ENCODE measurements at places on chromosomes 1 and 21. TPM values are rescaled to one million over a fixed set of nuclear protein-coding genes. Genes with fewer than 3 reads are reported as not detected.

Gene COL6A1
- 139 TPM for total RNA-seq

Gene EFNA4
- total RNA-seq: 1.6 TPM

Gene PKLR
- total RNA-seq: not detected

Gene TESK2
- 4.7 TPM for total RNA-seq

Gene AQP10
- 0.93 TPM for total RNA-seq

Gene OR2L5
- not detected for total RNA-seq

Gene ANGPTL7
- 1.6 TPM for total RNA-seq

Gene GSTM1
- 26.8 TPM for total RNA-seq

Gene DNALI1
- 4.3 TPM for total RNA-seq

Gene PDC
- total RNA-seq: not detected

Gene NUDT4B
- not detected for total RNA-seq

Gene PPM1J
- 10.5 TPM for total RNA-seq

Gene IFI44L
- total RNA-seq: 4.2 TPM

GRCh38 chr1:61337981-61338848 is 255.9 kb downstream of the NFIA start:
- peak; percentile 74 for DNase-seq

DNA sequence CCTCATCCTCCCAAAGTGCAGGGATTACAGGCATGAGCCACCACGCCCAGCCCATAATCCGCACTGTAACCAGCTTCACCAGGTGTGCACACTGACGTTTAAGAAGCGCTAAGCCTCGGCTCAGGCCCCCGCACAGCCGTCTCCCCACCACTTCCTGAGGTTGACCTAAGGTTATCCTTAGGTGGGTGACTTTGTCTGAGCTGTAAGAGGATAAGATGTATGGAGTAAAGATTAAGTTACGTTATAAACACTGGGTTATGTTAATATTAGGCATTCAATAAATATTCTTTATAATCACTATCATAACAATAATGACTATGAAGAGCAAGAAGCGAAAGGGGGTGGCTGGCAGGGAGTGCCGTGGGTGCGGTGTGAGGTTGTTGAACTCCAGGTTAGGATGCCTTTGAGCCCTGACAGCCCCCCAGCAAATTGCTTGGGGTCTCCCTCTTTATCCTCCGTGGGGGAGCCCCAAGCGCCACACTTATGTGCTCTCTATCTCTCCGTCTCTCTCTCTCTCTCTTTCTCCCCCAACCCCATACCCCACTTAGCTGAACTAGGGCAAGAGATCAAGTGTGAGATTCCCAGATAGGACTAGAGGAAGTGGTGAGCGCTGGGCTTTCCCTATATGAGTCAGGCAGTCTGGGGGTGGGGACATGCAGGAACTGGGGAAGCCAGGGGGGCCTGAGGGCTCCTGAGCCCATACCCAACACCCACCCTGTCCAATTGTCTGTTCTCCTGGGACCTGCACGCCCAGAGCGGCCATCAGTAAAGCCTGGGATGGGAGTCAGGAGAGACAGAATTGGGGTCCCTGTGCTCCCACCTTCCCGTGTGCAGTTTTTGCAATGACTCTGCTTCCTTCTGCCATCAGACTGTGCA is 7.6 kb downstream of the EFHD2 start:
- peak; percentile 62 for DNase-seq

GRCh38 chr1:2356401-2356800 is 35.0 kb downstream of the MORN1 start:
- DNase-seq: no peak

DNA sequence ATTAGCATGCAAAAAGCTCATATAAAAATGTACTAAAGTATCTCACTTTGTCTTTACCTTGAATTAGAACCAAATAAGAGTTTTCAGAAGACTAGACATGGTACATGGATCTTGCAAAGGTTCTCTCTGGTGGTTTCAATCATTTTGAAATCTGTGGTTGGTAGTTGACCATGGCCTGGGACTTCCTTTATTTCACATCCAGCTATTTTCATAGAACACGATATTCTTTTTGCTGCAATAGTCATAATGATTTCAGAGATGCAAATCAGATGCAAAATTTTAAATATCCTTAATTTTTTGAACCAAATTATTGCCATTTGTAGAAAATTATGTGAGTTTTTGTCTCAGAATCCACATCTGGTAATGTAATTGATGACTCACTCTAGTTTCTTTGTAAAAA is 375.1 kb upstream of the ZP4 start:
- no peak for DNase-seq

- peak; percentile 65 for DNase-seq
Measured at GRCh38 chr1:85142753-85143152, 58.1 kb downstream of the SYDE2 start.

- no peak for DNase-seq
Measured at GRCh38 chr1:185245466-185245865, 71.6 kb downstream of the IVNS1ABP start.

DNA sequence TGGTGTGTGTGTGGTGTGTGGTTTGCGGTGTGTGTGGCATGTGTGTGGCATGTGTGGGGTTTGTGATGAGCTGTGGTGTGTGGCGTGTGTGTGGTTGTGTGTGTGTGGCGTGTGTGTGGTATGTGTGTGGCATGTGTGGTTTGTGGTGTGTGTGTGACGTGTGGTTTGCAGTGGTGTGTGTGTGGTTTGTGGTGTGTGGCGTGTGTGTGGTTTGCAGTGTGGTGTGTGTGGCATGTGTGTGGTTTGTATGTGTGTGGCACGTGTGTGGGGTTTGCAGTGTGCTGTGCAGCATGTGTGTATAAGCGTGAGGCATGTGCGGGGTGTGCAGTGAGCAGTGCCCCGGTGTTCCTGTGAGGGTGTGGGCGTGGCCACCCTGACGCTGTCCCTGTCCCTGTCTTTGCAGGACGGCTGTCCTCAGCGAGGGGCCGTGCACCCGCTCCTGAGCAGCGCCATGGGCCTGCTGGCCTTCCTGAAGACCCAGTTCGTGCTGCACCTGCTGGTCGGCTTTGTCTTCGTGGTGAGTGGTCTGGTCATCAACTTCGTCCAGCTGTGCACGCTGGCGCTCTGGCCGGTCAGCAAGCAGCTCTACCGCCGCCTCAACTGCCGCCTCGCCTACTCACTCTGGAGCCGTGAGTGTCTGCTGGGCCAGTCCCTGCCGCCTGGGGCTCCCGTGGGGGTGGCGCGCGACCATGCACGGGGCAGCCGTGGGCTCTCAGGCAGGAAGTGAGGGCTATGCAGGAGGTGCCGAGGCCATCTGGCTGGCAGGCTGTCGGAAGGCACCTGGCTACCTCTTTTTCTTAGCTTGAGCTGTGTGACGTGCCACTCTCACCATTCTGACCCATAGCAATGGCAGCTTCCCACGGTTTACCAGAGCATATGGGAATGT is 52.6 kb upstream of the TRAPPC10 start:
- DNase-seq: no peak

DNA sequence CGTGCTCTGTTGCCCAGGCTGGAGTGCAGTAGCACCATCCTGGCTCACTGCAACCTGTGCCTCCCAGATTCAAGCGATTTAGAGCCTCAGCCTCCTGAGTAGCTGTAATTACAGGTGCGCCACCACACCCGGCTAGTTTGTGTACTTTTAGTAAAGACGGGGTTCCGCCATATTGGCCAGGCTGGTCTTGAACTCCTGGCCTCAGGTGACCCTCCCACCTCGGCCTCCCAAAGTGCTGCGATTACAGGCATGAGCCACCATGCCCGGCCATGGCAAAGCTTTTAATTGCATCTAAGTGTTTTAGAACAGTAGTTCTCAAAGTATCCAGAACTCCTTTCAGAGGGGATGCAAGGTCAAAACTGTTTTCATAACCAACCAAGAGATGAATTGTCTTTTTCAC is 25.1 kb upstream of the IFNGR2 start:
- DNase-seq: no peak

DNA sequence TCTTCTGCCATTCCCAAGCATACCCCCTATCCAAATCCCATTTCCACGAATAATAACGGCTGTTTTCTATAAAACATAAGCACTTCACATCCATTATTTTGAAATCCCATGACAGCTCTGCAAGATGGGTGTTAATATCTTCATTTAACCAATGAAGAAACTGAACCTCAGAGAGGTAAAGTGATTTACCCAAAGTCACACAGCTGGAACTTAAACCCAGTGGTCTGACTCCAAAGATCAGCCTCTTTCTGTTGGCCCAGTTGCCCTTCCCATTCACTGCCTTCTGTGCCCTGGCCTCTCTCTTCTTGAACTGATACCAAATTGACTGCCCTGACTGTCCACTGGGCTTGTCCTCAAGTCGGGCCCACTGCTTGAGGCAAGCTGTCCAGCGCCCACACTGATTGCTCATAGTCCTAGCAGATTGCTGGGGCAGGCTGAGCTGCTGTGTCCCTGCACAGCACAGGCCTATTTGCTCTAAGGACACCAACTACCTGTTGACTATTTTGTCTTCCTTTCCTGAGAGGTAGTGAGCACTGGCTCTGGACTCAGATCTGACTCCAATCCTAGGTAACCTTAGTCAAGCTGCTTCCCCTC is 19.3 kb downstream of the TAL1 start:
- no peak for DNase-seq

- DNase-seq: no peak
Measured at GRCh38 chr1:201486187-201486586, 17.2 kb upstream of the PHLDA3 start.

GRCh38 chr1:28249866-28250295 is 9.4 kb upstream of the SESN2 start:
- no peak for DNase-seq

- no peak for DNase-seq
Measured at GRCh38 chr21:15839026-15839425, 109.2 kb downstream of the USP25 start.

DNA sequence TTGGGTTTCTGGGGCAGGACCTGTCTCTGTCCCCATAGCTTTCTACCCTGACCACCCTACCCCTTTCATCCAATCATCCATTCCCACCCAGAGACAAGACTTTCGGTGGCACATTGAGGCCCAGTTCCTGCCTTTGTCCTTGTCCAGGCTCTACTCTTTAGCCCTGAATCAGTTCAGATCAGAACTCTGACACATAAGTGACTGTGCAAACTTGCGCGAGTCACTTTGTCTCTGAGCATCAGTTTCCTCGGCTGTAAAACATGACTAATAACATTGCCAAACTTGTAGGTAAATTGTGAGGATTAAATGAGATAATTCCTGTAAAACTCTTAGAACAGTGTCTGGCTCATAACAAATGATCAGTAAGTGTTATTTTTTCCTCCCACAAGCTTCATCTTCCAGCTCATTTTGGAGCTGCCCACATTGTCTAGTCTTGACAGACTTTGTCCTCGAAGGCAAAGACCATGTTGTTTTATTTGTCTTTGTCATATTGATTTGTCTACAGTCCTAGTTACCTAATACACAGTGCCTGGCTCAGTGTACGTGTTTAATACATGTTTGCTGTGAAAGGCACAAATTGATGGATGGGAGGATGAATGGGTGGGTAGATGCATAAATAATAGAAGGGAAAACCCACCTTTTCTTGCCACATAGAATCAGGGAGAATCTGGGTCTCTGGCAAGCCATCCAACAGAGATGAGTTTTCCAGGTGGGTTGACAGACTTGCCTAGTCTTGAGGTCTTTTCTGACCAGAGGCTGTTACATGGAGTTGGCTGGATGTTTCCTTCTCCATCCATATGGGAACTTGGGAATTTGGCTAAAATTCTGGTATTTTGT is 262.9 kb downstream of the OMA1 start:
- DNase-seq: no peak

- DNase-seq: no peak
Measured at GRCh38 chr1:243595527-243596210, 254.4 kb downstream of the AKT3 start.

GRCh38 chr1:100462326-100463025 is 75.5 kb upstream of the GPR88 start:
- no peak for DNase-seq

DNA sequence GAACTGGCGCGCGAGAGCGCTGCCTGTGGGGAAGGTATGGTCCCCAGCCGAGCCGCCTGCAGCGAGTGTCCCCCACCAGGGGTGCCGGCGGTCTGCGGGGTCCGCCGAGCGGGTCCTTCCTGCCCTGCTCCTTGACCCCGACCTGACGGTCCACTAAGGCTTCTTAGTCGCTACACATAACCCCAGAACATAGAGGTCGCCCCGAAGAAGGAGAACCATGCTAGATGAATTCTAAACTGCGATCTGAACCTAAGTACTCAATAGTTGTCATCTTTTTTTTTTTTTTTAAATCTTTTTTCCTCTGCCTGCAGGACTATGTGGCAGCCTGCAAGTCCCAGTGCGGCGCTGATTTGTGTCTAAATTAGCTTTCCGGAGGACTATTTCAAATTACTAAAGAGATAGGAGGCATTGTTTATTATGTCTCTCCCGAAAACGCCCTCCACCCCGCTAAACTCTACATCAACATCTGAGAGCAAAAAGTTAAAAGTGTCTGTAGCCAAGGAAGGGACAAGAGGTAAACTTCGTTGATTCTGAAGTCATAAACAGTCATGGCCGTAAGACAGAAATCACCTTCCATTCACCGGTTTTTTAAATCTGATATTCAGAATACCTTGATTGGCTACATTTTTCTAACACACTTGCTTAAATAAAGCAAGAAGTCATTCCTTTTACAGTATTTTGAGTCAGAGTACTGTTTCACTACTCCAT is 476 bp downstream of the AXDND1 start:
- DNase-seq: no peak

- DNase-seq: no peak
Measured at GRCh38 chr1:21337010-21337437, 46.8 kb upstream of the ECE1 start.

DNA sequence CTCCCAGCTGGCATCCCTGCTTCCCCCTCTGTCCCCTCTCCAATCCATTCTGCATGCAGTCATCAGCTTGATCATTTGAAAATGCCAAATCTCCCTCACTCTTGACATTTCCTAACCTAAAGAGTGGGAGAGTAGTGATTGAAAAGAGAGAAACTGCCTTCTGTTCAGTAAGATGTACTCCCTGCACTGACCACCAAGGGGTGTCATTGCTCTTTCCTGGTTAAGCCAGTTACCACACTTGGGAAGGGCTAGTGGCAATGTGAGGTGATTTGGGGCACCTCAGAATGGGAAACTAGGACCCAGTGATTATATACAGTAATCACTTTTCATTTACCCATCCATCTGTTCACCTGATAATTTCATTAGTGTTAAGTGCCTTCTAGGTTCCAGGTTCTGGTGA is 6.9 kb upstream of the TMEM269 start:
- DNase-seq: no peak

DNA sequence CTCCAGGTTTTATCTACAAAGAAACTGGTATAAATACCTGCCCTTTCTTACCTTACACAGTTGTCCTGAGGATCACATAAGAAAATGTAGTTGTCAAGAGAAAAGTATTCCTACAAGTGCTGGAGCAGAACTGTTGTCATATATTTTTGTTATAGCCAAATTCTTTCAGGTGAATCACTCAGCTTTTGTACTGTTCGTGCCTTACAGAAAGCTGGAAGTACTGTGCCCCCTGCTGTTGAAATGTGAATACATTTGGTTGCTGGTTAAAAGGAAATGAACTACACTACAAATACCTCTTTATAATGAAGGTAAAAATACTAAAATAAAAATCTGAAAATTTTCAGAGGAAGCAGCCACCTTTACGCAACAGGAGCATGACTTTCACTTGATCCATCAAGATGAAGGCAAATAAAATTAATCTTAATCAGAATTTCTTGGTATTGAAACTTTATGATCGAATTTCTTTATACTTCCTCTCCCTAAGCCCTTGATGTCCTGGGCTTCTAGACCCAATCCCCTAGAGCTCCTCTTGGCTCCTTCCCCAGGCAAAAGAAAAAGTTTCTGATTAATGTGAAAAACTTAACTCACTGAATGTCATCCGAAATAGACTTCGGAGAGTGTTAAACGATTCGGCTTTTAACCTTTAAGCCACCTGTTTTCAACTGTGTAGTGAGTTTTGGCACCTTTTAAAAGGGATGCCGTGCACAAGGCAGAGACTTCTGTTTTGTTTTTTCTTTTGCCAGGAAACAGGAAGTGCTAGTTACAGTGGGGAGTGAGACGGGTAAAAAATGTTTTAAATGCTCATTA is 12.5 kb downstream of the CHML start:
- DNase-seq: no peak

Data from heart left ventricle (tissue), 16 donors.